NCI-H345 (cell line): ENCODE measurements at places on chromosomes 1 and 21.

DNA sequence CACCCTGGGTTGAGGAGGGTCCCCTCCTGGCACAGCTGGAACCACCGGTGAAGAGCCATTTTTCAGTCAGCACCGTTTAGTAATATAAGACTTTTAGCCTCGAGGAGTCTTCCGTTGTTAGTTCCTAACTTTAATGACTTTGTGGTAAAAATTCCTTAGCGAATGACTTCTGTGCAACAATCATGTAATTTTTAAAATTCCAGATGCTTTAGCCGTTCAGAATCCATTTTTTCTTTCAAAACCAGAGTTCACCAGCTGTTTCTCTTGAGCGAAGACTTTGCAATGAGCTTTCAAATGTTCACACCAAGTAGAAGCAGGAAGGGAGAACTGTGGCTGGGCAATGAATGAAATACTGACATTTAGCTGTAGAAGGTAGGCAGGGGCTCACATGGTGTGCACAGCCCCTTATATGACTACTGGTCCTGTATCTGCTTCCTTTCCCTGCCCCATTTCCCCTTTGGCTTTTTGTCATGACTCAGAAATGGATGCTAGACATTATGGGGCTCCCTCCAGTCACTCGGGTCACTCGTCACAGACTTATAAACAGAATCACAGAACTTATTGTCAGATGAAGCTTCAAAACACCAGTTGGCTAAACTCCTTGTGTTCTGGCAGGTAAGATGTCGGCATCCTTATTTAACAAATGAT, 4.1 kb downstream of the DISC1 start:
- no peak for DNase-seq

DNA sequence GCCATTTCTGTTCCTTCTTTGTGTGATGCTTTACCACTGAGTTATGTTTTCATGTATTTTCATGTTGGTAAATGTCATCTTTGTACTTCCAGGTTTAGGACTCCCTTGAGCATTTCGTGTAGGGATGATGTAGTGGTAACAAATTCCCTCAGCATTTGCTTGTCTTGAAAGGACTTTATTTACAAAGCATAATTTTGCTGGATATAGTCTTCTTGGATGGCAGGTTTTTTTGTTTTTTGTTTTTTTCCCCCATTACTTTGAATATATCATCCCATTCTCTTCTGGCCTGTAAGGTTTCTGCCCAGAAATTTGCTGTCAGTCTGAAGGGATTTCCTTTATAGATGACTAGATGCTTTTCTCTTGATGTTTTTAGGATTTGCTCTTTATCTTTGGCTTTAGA, 133.4 kb downstream of the PCBP3 start:
- DNase-seq, result no peak

DNA sequence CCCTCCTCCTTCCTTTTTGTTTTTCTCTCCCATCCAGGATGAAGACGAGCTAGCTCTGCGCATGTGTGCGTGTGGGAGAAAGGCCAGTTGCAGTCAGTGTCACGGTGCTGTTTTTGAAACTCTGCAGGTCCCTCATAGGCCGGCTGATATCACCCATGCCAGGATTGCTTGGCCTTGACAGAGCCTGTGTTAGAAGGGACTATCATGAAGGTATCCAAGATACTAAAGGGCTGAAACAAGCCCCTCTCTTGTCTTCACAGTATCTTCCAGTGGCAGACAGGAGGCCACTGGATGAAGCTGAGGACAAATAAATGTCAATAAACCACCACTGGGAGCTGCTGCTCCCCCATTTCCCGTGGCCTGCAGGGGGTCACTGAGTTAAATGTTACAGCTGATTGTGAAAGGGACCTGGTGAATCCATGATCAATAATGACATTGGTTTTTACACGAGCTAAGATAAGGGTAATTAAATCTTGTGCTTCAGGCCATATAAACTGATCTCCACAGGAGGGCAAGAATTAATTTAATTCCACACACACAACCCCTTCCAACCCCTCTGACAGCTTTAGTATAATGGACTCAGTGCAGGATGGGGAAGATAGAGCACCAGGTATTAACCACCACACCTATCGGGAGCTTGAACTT, 64.6 kb upstream of the TARBP1 start:
- DNase-seq, result no peak

DNA sequence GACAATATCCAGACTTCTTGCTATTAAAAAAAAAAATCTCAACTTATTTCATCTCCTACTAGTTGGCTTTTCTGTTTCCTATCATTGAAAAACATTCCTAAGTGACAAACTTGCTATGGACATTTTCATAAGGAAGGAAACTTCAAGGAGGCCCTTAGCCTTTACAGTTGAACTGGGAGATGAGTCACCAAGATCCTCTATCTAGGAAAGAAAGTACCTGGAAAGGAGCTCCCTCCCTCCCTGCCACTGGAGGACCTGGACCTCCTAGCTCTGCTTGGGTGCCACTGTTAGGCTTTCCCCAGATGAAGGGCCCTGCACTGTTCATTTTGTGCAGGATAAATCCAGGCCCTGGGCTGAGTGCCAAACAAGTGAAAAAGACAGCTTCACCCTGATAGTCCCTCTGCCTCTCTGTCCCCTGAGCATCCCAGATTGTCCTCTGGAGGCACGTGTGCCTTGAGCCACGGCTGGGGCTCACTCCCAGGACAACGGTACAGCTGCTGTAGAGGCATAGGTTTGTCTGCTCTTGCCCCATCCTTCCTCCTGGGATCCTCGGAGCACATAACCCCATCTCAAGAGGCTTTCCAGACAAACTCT, 40.2 kb upstream of the SOX13 start:
- peak; percentile 6 for DNase-seq

- no peak for DNase-seq
These were observed 210.6 kb upstream of the ADGRL2 start for GRCh38 chr1:81590171-81590570.

DNA sequence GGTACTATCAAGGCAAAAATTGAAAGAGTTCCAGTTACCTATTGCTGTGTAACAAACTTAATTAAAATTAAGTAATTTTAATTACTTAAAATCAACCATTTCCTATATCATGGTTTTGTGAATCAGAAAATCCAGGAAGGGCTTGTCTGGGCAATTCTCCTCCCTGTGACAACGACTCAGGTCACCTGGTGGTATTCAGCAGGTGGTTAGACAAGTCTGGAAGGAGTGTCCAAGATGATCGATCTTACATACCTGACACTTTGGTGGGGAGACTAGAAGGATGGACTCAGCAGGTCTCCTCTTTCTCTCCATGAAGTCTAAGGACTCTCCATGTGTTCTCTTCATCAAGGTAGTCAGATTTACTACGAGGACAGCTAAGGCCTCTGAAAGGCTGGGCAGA, 22.9 kb downstream of the SERPINC1 start:
- DNase-seq, result no peak

GRCh38 chr1:3456964-3457909, 2.8 kb downstream of the ARHGEF16 start:
- DNase-seq, result no peak
